CD4-positive, alpha-beta T cell treated with Interleukin-2 at 100 ng/mL for 4 hours (primary cell): ENCODE measurements at places on chromosomes 12 and 14.
A peak's percentile ranks its signal among the peaks of the same experiment; 100 is the strongest.

GRCh38 chr12:12890543-12891079 is 751 bp upstream of the GPRC5A start:
- peak; percentile 24 for DNase-seq

DNA sequence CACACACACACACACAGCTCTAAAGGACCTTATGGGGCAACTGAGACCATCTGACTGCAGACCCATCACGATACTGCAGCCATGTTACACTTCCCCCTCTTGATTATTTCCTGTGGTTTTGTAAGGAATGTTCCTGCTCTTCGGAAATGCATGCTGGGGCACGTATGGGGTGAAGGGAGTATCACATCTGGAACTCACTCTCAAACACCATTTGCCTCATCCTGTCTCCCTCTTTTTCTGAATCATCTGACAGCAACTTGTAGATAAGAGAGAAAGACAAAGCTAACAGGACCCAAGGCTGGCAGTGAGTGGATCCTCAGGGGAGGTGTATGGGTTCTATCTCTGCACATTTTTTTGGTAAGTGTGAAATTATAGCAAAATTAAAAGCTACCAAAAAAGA is 50.3 kb downstream of the RIMBP2 start:
- no peak for DNase-seq

DNA sequence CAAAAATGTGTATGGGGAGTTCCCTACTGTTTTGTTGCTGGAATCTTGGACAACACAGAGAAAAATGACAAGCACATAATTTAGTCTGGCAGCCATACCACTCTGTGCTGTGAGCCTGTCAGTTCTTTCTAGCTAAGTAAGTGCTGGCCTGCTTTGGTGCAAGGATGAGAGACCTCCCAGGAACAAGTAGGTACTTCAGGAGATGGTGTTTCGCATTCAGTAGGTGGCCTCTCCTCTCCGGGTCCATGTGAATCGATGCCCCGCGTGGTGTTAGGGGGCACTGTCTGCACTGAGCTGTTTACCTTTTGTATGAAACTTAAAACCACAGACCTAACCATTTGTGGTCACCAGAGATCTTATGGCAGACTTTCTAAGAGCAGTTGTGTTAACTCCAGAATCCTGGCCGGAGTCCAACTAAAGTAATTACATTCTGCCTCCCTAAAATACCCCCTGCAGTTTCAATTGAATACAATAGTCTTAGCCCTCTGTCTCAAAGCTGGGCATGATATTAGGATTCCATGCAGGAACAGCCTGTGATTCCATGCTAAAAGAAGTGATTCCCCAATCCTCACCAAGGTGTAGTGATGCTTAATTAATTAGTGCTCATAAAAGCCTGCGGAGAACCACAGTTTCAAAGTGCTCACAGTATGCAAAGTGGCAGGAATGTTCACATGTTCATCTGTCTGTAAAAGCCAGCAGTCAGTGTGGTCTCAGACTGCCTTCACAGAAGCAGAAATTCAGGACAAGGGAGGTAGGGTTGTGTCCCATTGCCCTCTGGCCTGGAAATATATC is 64.2 kb downstream of the LLPH start:
- DNase-seq, result no peak

DNA sequence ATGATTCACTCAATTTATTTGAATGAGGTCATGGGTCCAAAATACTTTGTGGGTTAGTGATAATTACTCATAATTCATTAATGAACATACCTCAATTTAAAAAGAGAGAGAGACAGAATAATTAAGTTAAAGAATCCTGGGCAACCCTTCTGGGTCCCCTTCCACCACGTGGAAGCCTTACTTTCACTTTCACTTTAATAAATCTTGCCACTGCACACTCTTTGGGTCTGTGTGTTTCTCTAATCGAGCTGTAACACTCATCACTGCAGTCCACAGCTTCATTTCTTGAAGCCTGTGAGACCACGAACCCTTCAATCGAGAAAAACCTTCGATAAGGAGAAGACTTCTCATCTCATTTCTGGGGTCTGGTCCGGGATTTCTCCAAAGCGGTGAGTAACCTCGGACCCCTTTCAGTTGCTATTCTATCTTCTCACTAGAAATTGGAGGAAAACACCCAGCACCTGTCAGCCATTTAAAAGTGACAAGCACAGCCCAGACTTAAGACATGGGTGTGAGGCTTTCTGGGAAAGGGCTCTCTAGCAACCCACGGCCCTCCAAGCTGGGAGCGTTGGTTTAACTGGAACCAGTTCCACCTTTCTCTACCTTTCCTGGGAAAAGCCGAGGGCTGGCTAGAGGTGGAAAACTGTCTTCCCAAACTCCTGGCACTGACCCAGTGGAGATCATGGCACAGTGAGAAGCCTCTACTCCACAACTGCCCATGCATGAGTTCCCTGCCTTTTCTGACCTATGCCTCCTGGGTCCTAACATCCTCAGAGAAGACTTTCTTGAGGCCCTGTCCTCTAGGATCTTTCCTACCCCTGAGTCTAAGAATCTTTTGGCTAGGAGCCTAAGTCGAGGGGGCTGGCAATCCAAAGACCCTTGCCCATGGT is 148.8 kb upstream of the ATF7IP start:
- DNase-seq, result peak; percentile 48

DNA sequence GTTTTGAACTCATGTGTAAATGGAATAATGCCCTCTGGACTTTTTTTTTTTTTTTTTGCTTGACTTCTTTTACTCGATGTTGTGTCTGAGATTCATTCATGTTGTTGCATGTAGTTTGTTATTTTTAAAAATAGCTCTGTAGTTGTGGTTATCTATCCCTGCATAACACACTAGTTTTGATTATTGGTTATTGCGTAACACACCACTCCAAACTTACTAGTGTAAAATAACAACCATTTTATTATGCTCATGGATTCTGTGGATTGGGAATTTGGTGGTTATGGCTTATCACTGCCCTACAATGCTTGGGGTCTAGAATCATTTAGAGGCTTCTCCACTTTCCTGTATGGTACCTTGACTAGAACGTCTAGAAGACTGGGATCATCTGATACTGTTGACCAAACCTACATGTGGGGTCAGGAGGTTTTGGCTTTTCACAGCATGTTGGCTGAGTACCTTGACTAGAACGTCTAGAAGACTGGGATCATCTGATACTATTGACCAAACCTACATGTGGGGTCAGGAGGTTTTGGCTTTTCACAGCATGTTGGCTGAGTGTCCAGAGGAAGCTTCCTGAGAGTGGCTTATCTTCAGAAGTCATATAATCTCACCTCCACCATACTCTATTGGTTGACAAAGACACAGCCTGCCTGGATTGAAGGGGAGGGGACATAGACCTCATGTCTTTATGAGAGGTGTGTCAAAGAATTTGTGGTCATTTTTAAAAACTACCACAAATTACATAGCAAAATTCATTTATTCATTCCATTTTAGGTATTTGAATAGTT is 11.6 kb downstream of the VRK1 start:
- DNase-seq, result no peak

GRCh38 chr12:32944195-32944594 is 47.6 kb upstream of the PKP2 start:
- DNase-seq, result no peak

- no peak for DNase-seq
Observed at GRCh38 chr12:120642826-120643225, 2.4 kb downstream of the CABP1 start.

DNA sequence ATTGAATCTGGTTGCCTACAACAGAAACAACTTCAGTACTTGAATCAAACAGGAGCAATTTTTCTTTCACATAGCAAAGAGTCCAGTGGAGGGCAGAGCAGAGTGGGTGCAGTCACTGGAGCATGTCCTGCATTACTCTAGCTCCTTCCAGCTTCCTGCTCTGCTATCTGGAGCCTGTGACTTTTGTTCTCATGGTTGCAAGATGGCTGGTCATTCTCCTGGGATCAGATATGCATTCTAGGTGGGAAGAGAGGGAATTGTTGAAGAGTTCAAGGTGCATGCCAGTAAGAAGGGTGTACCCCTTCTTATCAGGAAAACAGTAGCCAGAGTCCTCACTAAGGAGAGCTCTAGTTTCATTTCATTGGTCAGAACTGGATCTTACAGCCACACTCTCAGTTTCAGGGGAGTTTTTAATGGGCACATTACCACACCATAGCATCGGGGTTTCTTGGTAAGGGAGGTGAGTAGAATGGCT is 8.0 kb downstream of the IFT43 start:
- no peak for DNase-seq

- DNase-seq, result no peak
Observed at GRCh38 chr14:95193081-95193480, 35.8 kb upstream of the DICER1 start.

DNA sequence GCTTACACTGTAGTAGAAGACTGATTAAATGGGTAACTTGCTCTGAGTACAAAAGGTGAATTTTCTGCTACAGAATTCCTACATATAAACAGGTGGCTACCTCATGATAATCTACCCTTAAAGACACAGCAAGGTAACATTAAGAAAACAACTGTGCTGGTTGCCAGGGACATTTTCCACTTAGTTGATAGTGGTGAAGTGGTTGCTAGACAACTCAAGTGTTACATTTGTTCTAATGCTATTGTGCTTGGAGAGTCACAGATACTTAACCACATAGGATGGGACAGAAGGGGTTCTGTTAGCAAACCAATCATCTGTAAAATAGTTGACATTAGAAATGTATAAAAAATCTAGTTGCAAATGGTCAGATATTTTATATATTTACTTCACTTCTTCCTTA is 870.3 kb upstream of the SEL1L start:
- no peak for DNase-seq

DNA sequence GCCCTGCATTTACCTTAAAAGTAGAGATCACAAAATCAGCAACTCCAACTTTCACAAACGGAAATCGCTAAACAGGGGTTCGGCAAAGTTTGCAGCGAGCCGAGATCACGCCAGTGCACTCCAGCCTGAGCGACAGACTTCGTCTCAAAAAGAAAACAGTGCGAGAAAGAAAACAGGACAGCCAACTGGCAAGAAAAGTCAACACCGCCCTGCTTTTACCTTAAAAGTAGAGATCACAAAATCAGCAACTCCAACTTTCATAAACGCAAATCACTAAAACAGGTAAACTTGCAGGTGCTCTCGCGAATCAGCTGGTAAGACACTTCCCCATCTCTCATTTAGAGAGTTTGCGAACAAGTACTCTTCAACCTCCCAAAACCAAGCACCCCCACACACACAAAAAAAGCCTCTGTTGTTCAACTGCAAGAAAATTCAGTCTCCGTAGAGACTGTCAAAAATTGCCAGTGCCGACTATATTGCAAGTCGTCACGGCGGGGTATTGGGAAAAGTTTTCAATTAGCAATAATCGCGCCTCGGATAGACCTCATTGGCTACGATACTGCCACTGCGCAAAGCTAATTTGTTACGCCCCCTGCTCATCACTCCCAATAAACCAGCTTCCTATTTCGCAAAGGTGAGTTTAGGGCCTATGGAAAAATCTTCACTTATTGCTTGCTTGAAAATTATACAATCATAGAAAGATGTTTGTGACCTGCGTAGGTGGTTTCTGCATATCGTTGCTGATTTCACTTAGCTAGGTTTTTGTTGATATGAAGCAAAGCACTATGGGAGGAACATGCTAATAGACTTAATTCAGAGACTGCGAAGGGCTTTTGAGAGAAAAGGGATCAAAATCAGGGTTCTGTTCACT is at the start of gene RNU4-1:
TSS of gene RNU4-1 (minus strand) at position 577 of the 871 bp plus-strand sequence.
- peak; percentile 84 for DNase-seq

GRCh38 chr14:29233188-29233587 is 466.6 kb downstream of the FOXG1 start:
- no peak for DNase-seq

DNA sequence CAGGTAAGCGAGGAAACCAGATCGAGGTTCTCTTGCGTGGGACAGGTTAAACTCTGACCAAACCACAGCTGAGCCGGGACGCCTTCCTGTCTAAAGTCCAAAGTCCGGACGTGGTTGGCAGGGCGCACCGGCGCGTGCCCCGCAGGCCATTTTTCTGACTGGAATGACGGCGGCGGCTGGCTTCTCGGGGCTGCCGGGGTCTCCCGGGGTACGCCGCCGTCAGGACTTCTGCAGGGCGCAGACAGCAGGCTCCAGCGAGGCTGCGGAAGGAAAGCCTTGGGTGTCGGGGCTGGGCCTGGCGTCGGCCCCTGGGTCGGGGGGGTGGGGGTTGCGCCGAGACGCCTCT is 32.8 kb downstream of the MIA2 start:
- DNase-seq, result no peak

GRCh38 chr14:51202914-51203665 is 37.0 kb upstream of the TMX1 start:
- no peak for DNase-seq

GRCh38 chr12:39287409-39287808 is 155.5 kb downstream of the KIF21A start:
- DNase-seq, result no peak

- DNase-seq, result no peak
Observed at GRCh38 chr12:130421896-130422295, 84.2 kb downstream of the PIWIL1 start.

DNA sequence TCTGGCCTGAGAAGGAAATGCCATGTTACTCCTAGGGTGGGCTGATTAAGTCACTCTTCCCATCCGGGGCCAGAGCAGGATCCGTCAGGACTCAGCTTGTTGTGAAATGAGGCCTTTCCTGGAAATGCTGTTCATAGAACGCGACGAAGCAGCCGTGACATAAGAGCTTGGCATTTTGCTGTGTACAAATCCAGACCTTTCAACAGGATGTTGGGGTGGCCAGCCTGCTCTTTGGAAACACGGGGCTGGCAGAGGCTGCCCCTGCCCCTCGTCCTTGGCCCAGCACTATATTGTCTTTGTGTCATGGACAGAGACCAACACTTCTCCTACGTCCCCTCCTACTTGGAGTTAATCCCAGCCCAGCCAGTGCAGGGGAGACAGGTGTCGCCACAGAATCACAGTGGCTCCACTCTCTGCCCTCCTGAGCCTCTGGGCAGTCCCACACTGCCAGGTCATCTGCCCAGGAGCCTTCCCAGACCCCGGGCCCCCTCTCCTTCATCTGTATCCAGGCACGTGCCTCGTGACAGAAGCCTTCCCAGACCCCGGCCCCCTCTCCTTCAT is 18.6 kb upstream of the EIF5 start:
- DNase-seq, result no peak

DNA sequence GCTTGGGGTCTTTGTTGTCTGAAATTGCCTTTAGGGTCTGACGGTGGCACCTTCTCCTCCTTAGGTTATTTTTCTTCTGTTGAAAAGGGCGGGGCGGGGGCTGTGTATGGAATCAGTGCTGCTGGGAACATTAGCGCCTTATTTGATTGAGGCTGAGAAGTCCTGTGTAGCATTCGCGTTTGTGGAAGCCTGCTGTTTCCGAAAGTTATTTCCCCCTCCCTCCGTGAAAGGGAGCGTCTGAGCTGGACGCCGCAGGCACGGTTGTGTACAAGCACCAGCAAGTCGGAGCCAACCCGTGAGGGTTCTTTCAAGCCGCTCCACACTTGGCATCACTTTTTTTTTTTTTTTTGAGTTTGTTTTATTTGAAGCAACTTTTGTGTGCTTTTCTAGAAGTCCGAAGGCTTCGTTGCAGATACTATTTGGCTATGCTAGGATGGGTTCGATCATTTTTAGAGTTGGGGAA is 1.1 kb downstream of the SYNE2 start:
- DNase-seq, result peak; percentile 67

- no peak for DNase-seq
Observed at GRCh38 chr12:24173067-24173466, 223.6 kb upstream of the SOX5 start.
